ENCODE measurements at places on chromosomes 6 and 20. TPM values are rescaled to one million over a fixed set of nuclear protein-coding genes. Genes with fewer than 3 reads are reported as not detected.

The ISM1 gene
- total RNA-seq, result 0.33 TPM

The LY6G6C gene
- 1.2 TPM for total RNA-seq

The ADGRG6 gene
- 78.9 TPM for total RNA-seq

The BACH2 gene
- 13.1 TPM for total RNA-seq

The SAMD3 gene
- 0.73 TPM for total RNA-seq

The MEP1A gene
- not detected for total RNA-seq

The ENPP1 gene
- total RNA-seq, result 4.9 TPM

The DTD1 gene
- total RNA-seq, result 73.4 TPM

The PCNA gene
- total RNA-seq, result 314 TPM

The ULBP3 gene
- total RNA-seq, result 17.5 TPM

The OR2H2 gene
- not detected for total RNA-seq

The KCNK15 gene
- total RNA-seq, result not detected

The ACAT2 gene
- total RNA-seq, result 419 TPM

The HEY2 gene
- 10.8 TPM for total RNA-seq

The SPATA25 gene
- 0.41 TPM for total RNA-seq

The NAPB gene
- total RNA-seq, result 14.7 TPM

The EYA4 gene
- 0.86 TPM for total RNA-seq

The ARFGEF3 gene
- 0.30 TPM for total RNA-seq

The CTSZ gene
- 22.7 TPM for total RNA-seq

The LTB gene
- not detected for total RNA-seq

DNA sequence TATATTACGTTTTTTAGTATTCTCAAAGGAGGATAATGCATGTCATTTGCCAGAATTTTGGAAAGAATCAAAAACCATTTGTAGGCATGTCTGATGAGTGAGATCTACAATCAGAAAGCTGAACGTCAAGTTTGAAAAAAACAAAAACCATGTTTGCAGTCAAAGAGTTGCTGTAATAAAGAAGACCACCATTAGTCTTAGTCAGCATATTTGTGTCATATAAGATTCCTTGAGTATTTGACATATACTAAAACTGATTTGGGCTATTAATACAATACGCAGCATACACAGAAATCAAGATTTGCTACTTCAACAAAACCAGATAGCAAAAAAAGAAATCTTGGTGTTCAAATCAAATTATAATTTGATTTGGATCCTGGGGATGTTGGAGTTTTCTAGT, 247.5 kb downstream of the SAMD5 start:
- no peak for DNase-seq

GRCh38 chr20:1403624-1404023, 10.8 kb upstream of the FKBP1A start:
- DNase-seq, result no peak

DNA sequence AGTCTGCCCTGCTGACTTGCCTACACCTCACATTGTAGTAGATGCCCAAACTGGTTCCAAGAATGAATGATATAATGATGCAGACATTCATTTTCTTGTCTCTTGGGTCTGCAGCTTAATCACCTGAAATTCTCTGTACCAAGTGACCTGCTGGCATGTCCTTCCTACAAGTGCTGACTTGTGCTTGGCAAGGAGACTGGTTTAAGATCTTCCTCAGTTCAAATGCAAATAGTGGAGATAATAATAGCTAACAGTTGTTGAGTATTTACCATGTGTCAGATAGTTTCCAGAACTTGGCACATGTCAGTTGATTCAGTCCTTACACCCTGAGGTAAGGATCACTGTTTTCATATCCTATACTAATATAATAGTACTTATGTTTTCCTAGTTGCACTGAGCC, 223.4 kb downstream of the SLC24A3 start:
- no peak for DNase-seq

DNA sequence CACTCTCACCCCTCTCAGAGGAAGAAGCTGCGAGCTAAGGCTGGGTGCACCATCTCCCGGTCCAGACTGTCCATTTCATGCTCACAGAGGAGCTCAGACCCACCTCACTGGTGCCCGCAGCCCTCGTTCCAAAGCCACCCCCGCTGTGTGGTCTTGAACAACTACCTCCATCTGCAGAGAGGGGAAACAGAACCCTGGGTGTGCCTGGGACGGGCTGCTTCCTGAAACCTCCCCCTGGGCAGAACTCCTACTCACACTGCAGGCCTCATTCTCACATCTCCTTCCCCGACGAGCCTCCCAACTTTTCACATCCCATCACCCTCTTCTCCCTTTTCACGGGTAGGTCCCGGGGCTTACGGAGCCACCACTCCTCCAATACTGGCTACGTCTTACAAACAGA, 18.1 kb downstream of the PMEPA1 start:
- no peak for DNase-seq

DNA sequence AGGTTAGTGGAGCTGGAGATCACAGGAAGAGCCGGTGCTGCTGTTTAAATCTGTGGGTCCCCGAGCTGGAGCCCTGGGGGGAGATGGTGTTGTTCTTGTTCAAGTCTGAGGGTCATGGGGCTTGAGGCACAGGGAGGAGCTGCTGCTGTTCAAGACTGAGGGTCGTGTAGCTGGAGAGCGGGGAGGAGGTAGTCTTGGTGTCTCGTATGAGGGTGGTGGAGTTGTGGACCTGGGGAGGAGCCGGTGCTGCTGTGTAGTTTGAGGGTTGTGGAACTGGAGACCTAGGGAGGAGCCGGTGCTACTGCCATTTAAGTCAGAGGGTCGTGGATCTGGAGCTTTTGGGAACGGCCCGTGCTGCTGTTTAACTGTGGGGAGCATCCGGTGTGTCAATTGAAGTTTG, 112.2 kb upstream of the SULF2 start:
- DNase-seq, result no peak

- DNase-seq, result no peak
Observed at GRCh38 chr6:51660767-51661166, 426.6 kb downstream of the PKHD1 start.

- no peak for DNase-seq
Observed at GRCh38 chr6:166156942-166157341, 10.7 kb downstream of the TBXT start.

GRCh38 chr20:48688579-48688978, 139.2 kb downstream of the PREX1 start:
- DNase-seq, result no peak

- no peak for DNase-seq
Observed at GRCh38 chr6:168906391-168906790, 347.3 kb downstream of the THBS2 start.

GRCh38 chr6:105067329-105067728, 110.4 kb downstream of the LIN28B start:
- no peak for DNase-seq

GRCh38 chr20:48406912-48407340, 420.9 kb downstream of the PREX1 start:
- DNase-seq, result no peak

DNA sequence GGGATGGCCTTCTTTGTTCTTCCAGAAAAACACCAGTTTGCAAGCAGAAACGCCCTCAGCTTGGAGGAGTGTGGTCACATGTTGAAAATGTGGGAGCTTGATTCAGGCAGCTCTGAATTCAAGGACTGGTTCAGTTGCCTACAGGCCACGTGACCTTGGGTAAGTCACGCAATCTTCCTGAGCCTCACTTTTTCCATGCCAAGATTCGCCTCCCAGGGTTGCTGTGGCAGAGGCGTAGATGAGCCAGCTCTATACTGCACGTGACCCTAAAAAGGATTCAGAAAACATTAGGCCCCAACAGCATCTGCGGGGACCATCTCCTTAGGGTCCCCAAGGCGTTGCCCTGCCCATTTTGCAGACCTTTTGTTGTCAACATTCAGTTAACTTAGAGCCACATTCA, 112.0 kb upstream of the SNX9 start:
- no peak for DNase-seq

GRCh38 chr20:58566981-58567380, 51.8 kb upstream of the APCDD1L start:
- DNase-seq, result no peak

GRCh38 chr6:105607636-105608621, 205.0 kb upstream of the PREP start:
- no peak for DNase-seq

GRCh38 chr6:142478117-142478516, 176.3 kb downstream of the ADGRG6 start:
- DNase-seq, result no peak

GRCh38 chr20:53847139-53847836, 223.1 kb downstream of the BCAS1 start:
- no peak for DNase-seq

- DNase-seq, result no peak
Observed at GRCh38 chr20:24148372-24148771, 159.8 kb upstream of the GGTLC1 start.

GRCh38 chr20:46157625-46158024, 39.5 kb downstream of the CD40 start:
- DNase-seq, result no peak

- no peak for DNase-seq
Observed at GRCh38 chr6:44781912-44782597, 394.5 kb downstream of the CDC5L start.

- no peak for DNase-seq
Observed at GRCh38 chr20:31948008-31948407, 3.8 kb downstream of the PDRG1 start.

DNA sequence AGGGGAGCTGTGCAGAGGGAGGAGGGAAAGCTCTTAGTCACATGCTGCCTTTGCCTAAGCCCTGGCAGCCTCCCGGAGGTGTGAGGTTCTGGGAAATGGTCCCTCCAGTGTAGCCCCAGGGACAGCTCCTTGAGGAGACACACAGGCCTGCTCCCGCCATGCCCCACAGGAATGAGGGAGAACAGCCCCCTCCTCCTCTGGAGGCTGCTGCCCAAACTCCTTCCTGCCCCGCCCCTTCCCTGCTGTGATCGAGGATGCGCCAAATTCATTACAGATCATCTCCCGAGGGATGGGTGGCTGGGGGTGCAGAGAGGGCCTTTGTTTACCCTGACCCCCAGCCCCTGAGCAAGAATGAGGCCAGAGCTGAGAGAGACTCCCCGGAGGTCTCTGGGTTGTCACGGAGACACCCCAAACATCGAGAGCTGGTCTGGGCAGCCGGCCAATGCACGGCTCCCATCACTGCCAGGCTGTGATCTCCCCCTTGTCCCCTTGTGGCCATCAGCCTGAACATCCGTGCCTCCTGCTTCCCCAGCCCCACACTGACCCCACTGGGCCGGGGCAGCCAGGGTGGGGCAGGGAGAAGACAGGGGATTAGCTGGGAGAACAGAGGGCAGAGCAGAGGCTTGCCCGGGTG, 8.4 kb downstream of the CYP21A2 start:
- DNase-seq, result no peak

- DNase-seq, result no peak
Observed at GRCh38 chr20:52269321-52269720, 77.7 kb upstream of the ZFP64 start.

- peak; percentile 6 for DNase-seq
Observed at GRCh38 chr6:34284563-34285447, 36.0 kb upstream of the SMIM29 start.

DNA sequence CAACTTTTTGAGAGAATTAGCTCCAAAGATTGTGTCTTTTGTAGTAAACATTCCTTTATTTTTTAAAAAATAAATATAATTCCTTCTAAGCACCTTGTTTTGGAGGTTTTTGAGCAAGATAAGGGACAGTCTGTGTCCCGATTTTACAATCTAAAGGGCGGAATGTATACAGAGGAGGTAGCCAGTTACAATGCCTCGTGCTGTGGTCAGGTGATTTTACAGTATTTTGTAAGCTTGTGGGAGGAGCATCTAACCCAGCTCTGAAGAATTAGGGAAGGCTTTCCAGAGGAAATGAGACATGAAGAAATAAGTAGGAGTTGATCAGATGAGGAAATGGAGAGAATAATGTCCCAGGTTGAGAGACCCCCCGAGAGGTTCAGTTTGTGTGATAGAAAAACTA, 1.3 kb downstream of the HINT3 start:
- DNase-seq, result no peak

DNA sequence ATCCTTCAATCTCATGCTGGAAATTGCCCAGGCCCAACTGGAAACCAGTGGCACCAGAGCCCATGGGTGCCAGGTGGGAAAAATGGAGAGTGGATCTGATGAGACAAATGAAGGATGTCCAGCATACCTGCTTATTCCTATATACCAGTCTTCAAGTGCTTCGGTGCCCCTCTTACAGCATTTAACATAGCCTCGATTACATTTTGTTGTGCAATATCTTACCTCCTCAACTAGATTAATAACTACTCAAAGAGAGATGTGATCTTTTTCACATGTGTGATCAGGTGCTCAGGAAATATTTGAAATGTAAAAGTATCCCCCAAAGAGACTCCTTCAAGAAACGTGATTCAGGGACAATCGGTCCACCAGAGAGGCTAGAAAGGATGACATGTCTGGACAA, 4.8 kb upstream of the ANKRD66 start:
- DNase-seq, result no peak

DNA sequence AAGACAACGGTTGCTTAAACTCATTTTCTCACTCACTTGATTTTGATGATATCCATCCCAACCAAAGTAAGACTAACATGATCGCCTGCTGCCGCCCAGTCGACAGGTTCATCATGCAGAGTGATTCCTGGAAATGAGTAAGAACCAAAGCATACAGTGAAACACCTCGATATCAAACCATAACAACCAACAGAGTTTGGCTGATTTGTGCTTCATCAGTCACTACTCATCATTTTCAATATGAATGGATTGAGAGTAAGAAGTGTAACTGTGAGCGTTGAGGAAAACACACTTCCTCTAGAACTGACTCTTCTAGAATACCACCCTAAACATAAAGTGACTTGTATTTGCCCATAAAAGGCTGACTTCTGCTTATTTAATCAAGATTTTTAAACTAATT, 29.2 kb upstream of the ALDH8A1 start:
- no peak for DNase-seq

DNA sequence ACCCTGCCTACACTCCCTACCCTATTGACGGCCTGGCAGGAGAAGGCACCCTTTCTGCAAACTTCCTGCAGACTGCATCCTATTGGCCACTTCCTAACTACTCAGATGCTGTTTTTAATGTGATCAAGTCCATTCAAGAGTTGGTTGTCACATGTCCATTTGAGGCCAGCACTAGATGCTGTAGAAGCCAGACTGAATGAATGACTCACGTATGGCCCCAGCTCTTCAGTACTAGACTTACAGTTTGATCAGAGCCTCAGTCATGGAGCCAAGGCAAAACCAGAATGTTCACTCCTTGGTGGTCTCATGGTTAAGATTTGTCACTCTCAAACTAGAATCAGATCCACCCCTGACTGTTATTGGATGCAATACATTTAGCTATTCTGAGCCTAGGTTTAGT, 101.7 kb downstream of the OPRM1 start:
- no peak for DNase-seq

DNA sequence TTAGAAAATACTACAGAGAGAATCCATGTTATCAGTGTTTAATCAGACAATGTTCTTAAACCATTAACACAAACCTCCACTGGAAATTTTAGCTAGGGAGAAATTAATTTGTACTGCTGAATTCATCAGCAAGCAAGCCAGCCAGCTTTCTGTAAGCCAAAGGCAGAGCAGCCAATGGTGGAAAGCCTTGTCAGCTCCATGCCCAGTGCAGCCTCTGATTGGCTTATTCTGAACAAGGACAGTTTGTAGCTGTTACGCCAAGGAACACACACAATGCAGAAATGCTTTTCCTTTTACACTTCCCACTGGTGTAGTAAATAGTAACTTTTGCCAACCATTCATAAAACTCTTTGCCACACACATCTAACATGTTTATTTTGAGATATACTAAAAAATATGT, 265.0 kb downstream of the TENT5A start:
- no peak for DNase-seq

All from neural crest cell (in vitro differentiated cells).